Stimulated activated naive CD8-positive, alpha-beta T cell treated with anti-CD3 and anti-CD28 coated beads, Interleukin-15, Interleukin-2, amounts not matched to agents 100 U/mL and 50 U/mL, for 24 hours (primary cell): ENCODE measurements at places on chromosomes 1 and 21.

DNA sequence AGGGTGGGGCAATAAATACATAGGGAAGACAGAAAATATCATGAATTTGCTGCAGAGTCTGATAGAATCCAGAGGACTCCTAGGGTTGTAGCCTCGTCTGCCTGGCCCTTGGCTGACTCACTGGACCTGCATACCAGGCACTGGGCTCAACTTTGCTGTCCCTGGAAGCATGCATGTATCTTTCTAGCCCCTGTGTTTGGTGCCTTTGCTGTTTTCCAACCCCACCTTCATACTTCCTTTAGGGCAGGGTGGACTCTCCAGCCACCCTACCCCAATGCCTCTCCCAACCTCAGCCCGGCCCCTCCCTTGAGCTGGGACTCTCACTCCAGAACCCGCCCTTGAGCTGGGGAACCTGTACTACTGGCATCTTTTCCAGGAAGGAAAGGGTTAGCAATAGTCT, 1.2 kb downstream of the RAB25 start:
- no peak for DNase-seq

- DNase-seq: no peak
These were observed 17.4 kb downstream of the MIGA1 start for GRCh38 chr1:77796695-77797405.

DNA sequence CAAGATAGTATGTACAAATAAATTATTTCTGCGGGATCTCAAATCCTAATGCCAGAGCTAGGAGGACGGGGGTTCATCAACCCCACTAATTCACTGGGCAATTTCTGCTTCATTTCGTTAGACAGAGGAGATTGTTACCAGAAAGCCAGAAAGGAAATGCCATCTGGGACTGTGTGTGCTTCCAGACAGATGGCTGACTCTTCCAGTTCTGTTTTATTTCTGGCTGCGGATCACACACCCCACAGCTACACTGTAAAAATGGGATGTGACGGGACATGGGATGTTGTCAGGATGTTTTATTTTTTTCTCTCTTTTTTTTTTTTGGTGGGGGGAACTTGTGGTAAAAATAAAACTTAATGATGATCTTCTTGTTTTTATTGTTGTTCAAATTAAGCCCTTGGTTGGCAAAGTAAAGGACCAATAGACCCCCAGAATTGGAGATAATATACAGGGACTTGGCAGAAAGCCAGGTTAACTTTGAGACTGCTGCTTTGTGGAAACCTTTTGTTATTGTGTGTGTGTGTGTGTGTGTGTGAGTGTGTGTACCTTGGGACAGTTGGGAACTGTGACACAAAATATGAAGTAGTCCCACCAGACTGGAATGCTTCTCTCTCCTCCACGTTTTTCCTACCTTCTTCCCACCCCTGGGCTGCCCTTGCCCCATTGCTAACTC, 114.5 kb downstream of the NUF2 start:
- DNase-seq: no peak

- no peak for DNase-seq
These were observed 31.7 kb upstream of the CAMTA1 start for GRCh38 chr1:6753320-6754140.

GRCh38 chr1:30900486-30900885, 8.1 kb downstream of the SDC3 start:
- DNase-seq: no peak

DNA sequence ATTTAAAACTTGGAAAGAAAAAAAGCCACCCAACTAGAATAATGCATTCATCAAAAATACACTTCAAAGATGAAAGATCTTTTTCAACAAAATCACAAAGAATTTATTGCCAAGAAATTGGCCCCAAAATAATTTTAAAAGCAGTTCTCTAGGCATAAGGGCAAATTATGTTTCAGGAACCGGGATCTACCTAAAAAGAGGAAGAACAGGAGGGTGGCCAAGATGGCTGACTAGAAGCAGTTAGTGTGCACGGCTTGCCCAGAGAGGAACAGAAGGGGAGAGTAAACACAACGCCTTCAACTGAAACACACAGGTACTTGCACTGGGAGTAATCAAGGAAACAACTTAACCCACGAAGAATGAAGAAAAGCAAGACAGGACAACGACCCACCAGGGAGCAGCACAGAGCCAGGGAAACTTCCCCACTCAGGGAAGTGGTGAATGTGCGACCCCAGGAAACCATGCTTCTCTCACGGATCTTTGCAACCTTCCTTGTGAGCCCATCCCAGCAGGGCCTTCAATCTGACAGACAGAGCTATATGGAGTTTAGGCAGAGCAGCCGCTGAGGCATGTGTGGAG, 46.1 kb downstream of the ACKR1 start:
- no peak for DNase-seq

DNA sequence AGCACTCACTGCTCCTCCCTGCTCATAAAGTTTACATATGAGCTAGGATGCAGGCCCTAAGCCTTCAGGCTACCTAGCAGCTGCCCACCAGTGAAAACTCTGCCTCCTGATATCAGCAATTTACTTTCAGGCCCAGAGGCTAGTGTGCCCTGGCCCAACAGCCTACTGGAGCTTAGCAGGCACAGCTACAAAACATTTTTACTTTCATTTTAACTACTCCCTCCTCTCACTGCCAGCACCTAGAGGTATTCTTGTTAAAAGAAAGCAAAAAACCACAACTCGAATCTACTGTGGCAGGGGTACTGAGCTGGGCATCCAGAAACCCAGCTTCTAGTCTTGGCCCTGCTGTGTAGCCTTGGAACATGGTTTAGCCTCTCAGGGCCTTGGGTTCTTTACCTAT, 5.8 kb upstream of the LORICRIN start:
- DNase-seq: no peak

GRCh38 chr1:175331891-175332290, 139.3 kb upstream of the KIAA0040 start:
- DNase-seq: no peak

GRCh38 chr1:226092965-226093364, 30.4 kb downstream of the H3-3A start:
- DNase-seq: no peak

GRCh38 chr1:159804924-159805323, 2.8 kb downstream of the FCRL6 start:
- DNase-seq: no peak

- no peak for DNase-seq
These were observed 63.7 kb downstream of the LACTBL1 start for GRCh38 chr1:22908880-22909426.

DNA sequence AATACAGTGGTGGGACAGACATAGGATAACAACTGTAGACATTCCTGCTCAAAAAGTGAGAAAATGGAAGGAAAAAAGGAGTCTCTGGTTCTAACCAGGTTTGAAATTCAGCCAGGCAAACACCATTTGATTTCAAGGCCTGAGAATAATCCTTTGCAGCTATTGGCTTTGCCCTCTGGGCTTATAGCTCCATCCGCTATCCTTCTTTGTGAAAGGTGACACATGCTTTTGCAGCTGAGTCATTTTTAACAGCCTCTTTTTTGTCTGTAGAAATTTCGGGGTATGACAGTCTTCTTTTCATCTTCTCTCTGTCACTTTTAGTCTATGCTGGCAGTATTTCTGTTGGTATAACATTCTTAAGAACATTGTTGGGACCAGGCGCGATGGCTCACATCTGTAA, 16.2 kb downstream of the SDHC start:
- DNase-seq: no peak

- peak; percentile 8 for DNase-seq
These were observed 4.6 kb downstream of the DMRTA2 start for GRCh38 chr1:50418600-50419109.

GRCh38 chr1:156814571-156815260, 1.9 kb downstream of the SH2D2A start:
- peak; percentile 64 for DNase-seq

DNA sequence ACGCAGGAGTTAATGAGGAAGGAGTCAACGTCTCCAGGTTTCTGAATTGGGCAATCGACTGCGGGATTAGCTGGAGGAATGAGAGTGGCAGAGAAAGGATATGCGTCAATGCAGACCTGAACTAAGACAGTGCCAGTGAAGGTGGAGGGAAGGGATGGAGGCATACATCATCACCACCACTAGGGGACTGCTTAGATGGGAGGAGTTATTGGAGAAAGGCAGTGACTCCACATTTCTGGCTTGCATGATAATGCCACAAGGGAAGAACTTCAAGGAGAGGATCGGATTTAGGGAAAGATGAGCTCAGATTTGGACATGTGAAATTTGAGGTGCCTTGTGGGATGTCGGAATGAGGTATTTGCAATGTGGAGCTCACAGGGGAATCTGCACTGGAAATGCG, 17.5 kb downstream of the VASH2 start:
- DNase-seq: no peak

DNA sequence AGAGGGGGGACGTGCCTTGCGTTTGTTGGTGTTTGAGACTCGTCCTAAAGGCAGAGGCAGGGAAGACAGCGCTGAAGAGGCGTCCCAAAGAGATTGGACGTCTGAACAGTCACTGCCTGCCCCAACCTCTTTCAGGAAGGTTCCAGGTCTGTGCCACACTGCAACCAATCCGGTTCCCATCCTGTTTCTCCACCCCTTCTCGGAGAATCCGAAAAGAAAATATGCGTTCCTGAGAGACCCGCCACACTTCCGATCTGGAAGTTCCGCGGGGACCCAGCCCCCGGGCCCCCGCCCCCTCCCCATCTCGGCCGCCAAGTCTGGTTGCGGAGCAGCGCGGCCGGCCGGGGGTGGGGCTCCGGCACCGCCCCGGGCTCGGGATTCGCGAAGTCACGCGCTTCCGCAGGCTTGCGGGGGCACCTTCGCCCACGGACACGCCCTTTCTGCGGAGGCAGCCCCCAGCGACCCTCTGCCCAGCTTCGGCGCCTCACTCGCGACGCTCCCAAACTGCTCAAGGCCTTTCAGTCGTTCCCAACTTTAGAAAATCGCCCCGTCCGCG, 124.5 kb upstream of the DPYD start:
- peak; percentile 9 for DNase-seq

DNA sequence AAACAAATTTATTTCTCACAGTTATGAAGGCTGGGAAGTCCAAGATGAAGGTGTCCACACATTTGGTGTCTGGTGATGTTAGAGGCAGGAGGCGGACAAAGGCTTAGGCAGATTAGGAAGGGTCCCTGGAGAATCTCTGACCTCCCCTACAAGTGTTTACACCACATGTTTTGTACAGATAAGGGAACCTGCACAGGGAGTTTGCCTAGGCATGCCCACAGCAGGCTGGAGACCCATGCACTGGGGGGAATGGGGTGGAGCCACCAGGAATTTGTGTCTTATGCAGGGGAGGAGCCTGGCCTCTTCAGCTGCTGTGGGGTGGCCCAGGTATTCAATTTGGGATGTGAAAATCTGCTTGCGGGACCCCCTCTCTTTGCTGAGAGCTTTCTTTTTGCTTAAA, 131.3 kb downstream of the PATJ start:
- DNase-seq: no peak

DNA sequence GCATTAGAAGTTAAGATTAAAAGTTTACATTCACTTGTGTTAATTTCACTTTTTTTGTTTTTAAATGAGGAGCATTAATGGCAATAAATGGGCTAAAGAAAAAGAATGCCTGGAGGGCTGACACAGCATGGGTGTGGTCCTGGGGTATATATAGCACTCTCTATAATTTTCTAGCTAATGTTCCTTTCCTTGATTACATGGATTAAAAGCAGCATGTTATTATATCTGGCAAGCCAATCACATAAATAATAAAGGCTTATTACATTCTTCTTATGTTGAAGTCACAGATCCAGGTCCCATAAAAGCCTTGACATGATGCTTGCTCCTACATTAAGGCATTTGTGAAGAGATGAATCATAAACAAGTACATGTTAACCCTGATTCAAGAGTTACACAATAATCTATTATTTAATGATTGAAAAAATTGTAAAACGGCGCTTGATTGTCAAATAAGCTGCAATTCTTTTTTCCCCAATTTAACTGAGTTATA, 91.4 kb downstream of the LYPLAL1 start:
- DNase-seq: no peak

- DNase-seq: no peak
These were observed 110.9 kb downstream of the RUNX1 start for GRCh38 chr21:34938089-34938764.

GRCh38 chr21:45167796-45168222, 93.4 kb downstream of the ADARB1 start:
- no peak for DNase-seq

DNA sequence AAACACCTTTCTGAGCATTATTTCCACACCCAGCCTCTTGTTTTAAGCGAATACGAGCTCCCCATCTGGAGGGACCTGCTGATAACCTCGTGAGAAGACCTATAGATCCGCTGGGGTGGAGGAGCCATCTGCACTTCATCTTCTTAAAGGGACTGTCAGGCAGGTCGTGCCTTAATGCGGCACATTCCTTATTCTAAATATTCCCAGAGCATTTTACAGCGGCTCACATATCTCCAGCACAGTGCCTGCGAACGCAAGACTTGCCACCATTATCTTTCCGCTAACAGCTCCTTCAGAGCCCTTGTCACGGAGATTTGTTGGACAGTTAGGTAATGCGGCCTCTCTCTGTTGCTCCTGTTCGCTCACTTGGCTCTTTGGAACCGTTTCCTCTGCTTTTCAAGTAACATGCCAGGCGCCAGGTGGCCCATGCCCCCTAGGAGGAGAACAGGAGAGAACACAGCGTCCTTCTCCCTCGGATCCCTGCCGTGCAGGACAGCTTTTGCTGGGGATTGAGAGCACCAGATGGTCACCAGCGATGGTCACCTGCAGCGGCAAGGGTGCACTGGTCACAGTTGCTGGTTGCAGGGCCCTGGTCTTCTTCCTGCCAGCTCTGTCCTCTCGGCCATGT, 162.4 kb downstream of the PGBD5 start:
- no peak for DNase-seq

DNA sequence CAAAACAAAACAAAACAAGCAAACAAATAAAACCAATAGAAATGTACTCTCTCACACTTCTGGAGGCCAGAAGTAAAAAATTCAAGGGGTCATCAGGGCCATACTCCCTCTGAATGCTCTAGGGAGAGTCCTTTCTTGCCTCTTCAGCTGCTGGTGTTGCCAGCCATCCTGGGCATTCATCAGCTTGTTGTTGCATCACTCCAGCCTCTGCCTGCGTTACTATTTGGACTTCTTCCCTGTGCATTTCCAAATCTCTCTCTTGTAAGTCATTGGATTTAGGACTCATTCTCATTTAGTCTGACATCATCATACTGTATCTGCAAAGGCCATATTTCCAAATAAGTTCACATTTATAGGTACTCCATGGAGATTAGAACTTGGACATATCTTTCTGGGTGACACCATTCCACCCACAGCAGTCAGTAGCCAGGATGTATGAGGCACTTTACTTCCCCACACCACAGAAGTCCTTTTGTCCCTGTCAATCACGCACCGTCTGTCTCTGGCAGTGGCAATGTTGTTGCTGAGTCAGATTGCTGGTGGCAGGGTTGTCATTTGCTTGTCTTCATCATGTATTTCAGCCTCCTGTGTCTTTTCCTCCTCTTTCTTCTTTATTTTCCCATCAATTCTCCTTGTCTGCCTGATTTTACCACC, 151.0 kb upstream of the KCNJ6 start:
- no peak for DNase-seq

DNA sequence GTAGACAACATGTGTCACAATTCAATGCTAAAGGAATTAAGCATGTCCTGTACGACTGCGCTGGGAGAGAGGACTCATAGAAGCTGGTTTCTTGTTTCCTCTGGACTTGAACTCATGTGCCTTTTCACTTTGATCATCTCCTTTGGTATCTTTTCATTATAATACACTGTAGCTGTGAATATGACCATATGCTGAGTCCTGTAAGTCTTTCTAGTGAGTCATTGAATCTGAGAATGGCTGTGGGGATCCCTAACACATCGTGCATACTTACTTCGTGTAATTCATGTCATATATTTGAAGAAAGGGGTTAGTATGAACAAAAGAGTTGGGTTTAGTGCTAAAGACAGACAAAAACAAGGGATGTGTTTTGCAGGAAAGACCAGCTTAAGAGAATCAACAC, 148.1 kb upstream of the RUNX1 start:
- DNase-seq: no peak
